Ovary (tissue), 10 donors: ENCODE measurements at places on chromosomes 11 and 22. TPM values are rescaled to one million over a fixed set of nuclear protein-coding genes. Genes with fewer than 3 reads are reported as not detected.
A peak's percentile ranks its signal among the peaks of the same experiment; 100 is the strongest.

DNA sequence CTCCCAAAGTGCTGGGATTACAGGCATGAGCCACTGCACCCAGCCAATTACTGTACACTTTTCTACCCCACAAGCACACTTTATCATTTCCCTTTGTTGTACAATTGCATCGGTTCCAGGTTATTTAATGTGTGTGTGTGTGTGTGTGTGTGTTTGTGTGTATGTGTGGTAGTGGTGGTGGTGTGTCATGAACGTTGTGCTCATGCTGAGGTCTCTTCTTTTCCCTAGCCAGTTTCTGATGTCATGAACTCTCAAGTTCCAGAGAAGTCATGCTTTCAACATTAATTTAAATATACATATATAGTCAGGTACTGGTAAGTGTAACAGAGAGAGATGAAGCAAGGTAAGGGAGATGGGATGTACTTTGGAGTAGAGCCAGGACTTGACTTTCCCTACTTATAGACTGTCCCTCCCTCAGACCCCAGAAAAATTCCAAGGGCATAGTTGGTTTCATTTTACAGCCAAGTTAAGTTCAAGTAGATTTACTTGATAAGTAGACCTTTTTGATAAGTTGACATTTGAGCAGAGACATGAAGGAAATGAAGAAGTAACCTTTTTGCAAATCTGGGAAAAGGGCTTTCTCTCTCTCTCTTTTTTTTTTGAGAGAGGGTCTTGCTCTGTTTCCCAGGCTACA is 42.7 kb downstream of the WEE1 start:
- DNase-seq, result no peak

GRCh38 chr11:71418643-71419042 is 29.6 kb downstream of the DHCR7 start:
- DNase-seq, result no peak

DNA sequence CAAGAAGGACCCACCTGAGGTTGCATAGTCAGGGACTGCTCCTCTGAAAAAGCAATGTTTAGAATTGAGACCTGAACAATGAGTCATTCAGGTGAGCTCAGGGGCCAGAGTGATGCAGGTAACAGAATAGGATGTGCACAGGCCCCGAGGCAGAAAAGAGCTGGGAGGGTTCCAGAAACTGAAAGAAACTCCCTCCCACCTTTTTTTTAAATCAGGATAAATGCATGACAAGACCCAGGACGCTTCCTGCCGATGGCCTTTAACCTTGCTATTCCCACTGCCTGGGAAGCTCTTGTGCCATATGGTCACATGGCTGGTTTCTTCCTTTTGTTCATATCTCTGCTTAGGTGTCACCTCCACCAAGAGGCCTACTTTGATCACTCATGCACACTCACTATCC is 214.2 kb upstream of the ZBED5 start:
- no peak for DNase-seq

DNA sequence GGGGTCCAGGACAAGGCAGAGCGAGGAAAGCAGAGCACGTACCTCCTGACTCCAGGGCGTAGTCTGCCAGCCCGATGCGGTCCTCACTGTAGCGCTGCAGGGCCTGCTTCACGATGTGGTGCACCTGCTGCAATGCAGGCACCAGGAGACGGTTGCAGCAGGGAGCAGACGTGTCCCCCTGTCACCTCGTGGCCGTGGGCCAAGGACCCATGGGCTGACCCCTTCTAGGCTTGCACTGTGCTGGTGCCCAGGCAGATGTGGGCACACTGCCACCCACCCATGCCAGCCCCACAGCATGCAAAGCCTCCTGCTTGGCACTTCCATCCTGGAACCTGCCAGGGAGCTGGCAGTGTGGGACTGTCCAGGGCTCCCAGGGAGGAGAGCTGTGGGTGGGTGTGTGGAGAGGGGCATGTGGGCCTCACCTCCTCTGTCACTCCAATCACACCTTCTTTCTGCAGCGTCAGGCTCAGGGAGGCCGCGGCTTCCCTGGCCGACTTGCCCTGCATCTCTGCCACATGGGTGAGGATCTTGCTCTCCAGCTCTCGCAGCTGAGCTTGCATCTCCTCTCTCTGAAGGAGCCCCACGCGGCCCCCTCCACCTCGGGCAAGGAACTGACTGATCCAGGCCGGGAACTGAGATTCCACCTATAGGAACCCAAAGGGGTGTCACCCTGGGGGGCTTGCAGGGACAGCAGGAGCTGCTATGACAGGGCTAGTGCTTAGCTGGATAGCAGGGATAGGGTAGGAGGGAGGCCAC is 16.3 kb downstream of the SUN2 start:
- no peak for DNase-seq

GRCh38 chr11:17907046-17907445 is 105.8 kb downstream of the SERGEF start:
- DNase-seq, result no peak

GRCh38 chr11:59423835-59424234 is 2.4 kb downstream of the OR5A2 start:
- DNase-seq, result no peak

- no peak for DNase-seq
Measured at GRCh38 chr11:61701242-61701886, 21.2 kb downstream of the DAGLA start.

DNA sequence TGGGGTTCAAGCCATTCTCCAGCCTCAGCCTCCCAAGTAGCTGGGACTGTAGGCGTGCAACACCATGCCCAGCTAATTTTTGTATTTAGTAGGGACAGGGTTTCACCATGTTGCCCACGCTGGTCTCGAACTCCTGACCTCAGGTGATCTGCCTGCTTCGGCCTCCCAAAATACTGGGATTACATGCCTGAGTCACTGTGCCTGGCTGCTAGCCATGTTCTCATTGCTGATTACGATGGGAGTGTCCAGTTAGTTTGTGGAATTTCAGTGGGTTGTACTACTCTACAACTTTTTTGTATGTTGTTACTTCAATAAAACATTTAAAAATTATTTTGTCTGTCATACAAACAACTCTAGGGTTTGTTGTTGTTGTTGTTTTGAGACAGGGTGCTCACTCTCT is 4.8 kb upstream of the VPS11 start:
- DNase-seq, result peak; percentile 60

DNA sequence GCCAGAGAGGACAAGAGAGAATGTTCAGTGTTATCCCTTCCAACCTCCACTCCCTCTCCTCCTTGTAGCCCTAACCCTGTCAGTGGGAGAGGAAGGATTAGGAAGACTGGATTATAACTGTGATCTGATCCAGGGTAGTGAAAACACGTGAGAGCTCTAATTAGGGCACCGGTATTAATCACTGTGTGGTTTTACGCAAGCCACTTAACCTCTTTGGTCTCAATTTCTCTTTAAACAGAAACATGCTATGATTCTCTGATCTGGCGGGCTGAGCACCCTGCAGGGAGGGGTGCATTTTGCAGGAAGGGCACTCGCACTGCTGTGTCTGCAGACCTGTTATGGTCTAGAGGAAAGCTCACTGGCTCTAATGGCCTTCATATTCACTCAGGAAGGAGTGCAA is 11.5 kb downstream of the RPL27A start:
- DNase-seq, result no peak

GRCh38 chr11:8066911-8067455 is 14.0 kb upstream of the TUB start:
- no peak for DNase-seq

- no peak for DNase-seq
Measured at GRCh38 chr11:45108070-45109064, 38.1 kb upstream of the PRDM11 start.

DNA sequence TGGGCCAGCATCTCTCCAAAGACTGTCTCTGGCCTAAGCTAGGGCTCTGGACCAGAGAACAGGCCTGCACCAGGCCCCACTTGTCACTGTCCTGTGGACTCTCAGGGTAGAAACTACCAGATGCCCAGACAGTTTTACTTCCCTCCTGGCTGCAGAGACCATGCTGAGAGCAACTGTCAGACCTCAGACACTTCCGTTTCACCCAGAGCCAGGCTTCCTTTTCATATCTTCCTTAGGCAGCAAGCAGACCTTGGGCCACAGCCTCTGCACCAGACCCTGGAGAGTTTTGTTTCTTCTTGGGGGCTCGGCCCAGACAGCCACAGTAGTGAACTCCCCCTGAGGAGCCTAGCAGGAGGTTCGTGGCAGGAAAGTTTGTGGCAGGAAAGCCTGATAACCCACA is 12.1 kb upstream of the FCHSD2 start:
- DNase-seq, result no peak

- no peak for DNase-seq
Measured at GRCh38 chr22:36016684-36017083, 11.9 kb downstream of the RBFOX2 start.

- no peak for DNase-seq
Measured at GRCh38 chr11:35082321-35083180, 56.4 kb upstream of the CD44 start.

- no peak for DNase-seq
Measured at GRCh38 chr11:12195768-12196167, 85.4 kb downstream of the MICAL2 start.

DNA sequence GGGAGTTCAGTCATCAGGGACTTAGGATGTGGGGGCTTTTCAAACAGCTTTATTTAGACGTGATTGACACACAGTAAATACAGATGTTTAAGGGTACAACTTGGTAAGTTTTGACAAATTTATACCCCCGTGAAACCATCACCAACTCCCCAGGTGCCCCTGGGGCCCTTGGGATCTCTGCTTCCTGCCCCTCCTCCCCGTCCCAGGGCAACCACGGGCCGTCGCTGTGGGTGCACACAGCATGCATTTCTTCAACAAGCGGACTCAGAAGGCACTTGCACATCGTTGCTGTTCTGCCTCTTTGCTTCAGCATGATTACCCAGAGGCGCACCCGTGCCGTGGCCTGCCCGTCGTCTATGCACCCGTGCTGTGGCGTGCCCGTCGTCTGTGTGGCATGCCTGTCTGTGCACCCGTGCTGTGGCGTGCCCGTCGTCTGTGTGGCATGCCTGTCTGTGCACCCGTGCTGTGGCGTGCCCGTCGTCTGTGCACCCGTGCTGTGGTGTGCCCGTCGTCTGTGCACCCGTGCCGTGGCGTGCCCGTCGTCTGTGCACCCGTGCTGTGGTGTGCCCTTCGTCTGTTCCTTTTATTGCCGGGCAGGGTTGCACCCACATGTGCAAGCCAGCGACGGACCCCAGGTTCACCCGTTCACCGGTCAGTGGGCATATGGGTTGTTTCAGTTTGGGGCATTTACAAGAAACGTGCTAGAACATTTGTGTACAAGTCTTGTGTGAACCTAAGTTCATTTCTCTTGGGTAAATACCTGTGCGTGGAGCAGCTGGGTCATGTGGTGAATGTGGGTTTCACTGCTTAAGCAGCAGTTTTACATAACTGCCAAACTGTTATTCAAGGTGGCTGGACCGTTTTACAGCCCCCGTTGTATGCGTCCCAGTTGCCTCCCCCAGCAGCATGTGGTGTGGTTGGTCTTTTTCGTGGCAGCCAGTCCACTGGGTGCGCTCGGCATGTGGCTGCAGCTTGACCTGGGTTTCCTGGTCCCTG is 8.3 kb downstream of the CD81 start:
- DNase-seq, result no peak

DNA sequence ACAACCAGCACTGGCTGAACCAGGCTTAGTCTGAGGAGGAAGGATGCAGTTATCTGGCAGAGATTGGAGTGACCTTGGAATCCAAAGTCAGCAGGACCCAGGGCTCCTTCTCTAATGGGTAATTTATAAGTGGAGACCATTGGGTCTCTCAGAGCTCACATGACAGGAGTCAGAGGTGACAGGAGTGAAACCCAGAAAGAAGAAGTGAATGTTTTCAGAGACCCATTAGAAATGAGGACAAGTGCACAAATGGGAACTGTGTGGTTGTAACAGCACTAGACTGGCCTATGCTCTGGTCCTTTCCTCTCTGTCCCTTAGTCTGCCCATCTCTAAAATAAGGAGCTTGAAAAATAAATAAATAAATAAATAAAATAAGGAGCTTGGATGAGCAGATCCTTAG is 107.4 kb downstream of the SERGEF start:
- no peak for DNase-seq

DNA sequence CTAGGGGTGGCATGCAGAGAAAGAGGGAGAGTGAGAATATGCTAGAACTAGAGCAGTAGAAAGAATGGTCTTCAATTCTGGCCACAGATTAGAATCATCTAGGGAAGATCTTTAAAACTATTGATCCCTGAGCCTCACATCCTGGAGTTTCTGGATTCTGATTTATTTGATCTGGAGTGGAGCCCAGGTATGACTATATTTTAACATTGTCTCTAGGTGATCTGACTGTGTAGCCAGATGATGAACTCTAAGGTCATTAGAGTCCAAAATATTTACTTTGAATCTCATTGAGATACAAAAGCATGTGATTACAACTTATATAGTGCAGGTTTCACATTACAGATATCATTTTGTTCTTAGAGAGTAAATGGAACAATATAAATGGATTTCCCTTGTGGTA is 79.7 kb downstream of the FDX1 start:
- DNase-seq, result no peak

DNA sequence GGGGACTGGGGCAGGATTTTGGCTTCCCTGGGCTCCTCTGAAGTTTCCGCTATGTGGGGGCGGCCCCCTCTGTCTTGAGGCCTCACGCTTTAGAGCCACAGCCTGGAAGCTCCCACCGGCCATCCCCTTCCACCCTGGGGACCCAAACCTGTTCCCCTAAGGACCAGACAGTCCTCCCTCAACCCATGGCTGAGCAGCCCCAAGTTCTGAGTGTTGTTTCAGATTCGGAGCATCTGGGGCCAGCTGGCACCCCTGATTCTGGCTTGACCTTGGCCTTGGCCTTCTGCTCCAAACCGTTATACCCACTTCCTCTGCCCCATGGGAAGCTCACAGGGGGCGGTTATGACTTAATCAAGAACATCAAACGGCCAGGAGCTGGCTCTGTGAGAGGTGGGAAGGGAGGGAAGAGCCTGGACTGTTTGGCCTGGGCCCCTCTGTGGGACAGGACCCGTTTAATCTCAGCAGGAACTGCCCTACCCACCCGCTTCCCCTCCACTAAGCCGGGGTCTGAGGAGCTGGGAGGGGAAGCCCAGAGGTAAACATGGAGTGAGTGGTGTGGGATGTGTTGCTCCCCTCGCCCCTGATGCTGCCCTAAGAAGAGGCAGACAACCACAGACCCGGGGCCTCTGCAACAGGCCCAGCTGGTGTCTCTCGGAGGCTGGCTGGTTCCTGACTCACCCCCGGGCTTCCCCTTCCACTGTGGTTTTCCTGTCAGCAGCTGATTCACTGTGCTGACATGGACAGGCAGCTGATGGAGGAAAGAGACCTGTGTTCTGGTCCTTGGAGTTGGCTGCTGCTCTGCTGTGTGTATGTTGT is 3.4 kb downstream of the CD82 start:
- peak; percentile 69 for DNase-seq

DNA sequence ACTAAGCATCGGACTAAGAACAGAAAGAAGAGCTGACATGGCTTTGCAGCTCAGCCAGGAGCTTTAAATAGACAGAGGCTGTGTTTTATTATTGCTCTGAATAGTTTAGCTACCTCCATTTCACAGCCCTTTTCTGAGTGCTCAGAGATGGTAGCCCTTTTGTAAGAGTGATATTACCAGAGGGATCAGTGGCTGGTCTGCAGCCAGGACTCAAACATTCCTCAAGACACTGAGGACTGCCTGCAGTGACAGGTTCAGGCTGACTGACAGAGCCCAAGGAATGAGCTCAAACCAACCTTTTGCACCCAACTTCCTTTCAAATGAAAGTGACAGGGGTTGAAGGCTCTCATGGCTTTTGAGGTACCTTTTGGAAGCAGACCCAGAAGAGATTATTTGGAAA is 189.0 kb downstream of the DDX10 start:
- DNase-seq, result no peak

SYTL2 gene
- 10.2 TPM for total RNA-seq

ACR gene
- 0.25 TPM for total RNA-seq

XNDC1N gene
- 12.4 TPM for total RNA-seq

FZD4 gene
- 30.7 TPM for total RNA-seq

LYVE1 gene
- total RNA-seq, result 33.7 TPM

PYGM gene
- total RNA-seq, result 2.8 TPM

SLC5A12 gene
- total RNA-seq, result not detected

APOA4 gene
- total RNA-seq, result not detected

DKK3 gene
- 33.9 TPM for total RNA-seq
